ENCODE measurements at places on chromosomes 5 and 9. TPM values are rescaled to one million over a fixed set of nuclear protein-coding genes. Genes with fewer than 3 reads are reported as not detected.

DNA sequence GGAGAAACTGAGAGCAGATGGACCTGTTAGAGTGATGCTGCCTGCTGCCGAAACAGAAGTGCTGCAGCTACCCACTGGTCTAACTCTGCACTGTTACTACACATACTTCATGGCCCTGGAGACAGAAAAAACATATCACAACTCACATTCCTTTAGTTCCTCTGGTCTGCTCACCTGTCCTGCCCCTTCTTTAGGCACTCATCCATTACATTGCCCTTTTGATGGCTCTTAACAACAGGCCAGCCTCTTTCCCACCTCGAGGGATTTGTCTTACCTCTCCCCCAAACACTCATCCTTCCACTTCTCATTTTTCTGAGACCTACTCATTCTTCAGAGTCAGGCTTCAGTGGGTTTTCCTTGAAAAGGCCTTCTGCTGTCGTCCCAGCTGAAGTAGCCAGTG lies 49.2 kb downstream of the KCTD16 start:
- H3K36me3 ChIP-seq = no peaks in the 10 kb centered on the region
- no peak for DNase-seq
- H3K4me3 ChIP-seq = no peak overlapping the region
- H3K27me3 ChIP-seq = no peaks in the 10 kb centered on the region

GRCh38 chr9:7341571-7341970 lies 458.0 kb downstream of the DMAC1 start:
- H3K36me3 ChIP-seq = no peaks in the 10 kb centered on the region
- H3K27me3 ChIP-seq = no peaks in the 10 kb centered on the region
- no peak for DNase-seq
- no peak overlapping the region for H3K27ac ChIP-seq
- H3K4me3 ChIP-seq = no peak overlapping the region

GRCh38 chr5:39019254-39019653 lies 54.9 kb downstream of the RICTOR start:
- no peaks in the 10 kb centered on the region for H3K27me3 ChIP-seq
- H3K4me3 ChIP-seq = no peak overlapping the region
- H3K4me1 ChIP-seq = no peaks in the 10 kb centered on the region
- no peak for DNase-seq
- H3K27ac ChIP-seq = no peak overlapping the region
- H3K36me3 ChIP-seq = peaks cover 8% of the 10 kb centered on the region

GRCh38 chr9:3894772-3895171 lies 369.0 kb upstream of the RFX3 start:
- DNase-seq = no peak
- H3K27ac ChIP-seq = no peak overlapping the region
- no peak overlapping the region for H3K4me3 ChIP-seq

DNA sequence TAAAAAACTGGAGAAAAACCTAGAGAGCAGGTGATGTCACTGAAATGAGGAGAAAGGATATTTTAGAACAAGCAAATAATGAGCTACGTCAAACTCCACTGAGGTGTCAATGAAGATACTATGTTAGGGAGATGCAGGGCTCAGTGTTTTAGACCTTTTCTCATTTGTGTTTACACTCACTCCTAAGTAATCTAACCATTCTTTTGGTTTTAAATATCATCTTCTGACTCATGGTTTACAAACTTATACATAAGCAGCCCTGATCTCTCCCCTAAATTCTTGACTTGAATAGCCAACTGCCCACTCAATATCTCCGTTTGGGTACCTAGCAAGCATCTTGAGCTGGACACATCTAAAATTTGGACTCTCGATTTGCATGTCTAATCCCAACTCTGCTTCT lies 272.4 kb downstream of the MEF2C start:
- no peaks in the 10 kb centered on the region for H3K36me3 ChIP-seq
- no peak overlapping the region for H3K27ac ChIP-seq
- no peak overlapping the region for H3K4me3 ChIP-seq
- DNase-seq = no peak

The GABRA6 gene
- not detected for total RNA-seq
